COLO829 (cell line): ENCODE measurements at places on chromosomes 5 and 9.

DNA sequence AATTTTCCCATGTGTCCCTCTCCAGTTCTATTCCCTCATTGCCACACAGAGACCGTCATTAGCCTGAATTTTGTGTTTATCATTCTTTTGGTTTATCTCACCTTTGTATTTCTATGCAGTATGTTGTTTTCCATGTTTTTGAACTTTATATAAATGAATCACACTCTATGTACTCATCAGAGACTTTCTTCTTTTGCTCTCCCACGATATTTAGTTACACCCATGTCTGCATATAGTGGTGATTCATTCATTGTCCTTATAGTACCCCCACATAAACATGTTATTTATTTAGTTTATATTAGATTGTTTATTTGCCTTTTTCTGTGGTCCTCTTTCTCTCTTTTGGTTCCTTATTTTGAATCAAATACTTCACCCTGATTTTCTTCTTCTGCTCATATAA, 199.7 kb downstream of the FSTL4 start:
- no peak for DNase-seq

DNA sequence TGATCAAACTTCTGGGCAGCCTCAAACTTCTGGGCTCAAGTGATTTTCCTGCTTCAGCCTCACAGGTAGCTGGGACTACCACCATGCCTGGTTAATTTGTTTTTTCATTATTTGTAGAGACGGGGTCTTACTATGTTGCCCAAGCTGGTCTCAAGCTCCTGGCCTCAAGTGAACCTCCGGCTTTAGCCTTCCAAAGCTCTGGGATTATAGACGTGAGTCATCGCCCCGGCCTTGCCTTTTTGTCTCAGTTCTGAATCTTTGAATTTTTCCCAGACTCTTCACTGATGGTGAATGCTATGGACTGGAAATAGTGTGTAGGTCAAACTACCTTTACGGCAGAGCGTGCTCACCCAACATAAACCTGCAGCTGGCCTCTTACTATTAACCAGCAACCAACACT, 32.3 kb upstream of the EGFLAM start:
- no peak for DNase-seq

- no peak for DNase-seq
Observed at GRCh38 chr9:116153765-116154333, at the start of gene PAPPA. PAPPA (plus strand) TSS chr9:116153791; CDS start chr9:116154173, 382 bp downstream.

- peak; percentile 71 for DNase-seq
Observed at GRCh38 chr5:172973127-172973916, 10.2 kb upstream of the ATP6V0E1 start.

DNA sequence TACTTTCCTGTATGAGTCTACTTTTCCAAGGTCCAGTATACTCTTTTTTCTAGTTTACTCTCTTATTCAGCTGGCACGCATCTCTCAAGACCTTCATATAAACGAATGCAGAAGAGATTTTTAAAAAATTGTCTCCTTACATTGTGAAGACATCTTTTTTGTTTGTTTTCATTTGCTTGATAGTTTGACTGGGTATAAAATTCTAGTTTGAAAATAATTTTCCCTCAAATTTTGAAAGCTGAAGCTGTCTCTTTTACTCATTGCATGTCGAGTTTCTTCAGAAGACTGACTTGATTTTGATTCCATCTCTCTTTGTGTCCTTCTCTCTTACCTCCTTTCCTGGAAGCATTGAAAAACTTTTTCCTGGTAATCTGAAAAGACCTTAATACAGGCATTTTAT, 3.1 kb upstream of the PCDHB11 start:
- DNase-seq: no peak
